ENCODE measurements at places on chromosomes 13 and 19. TPM values are rescaled to one million over a fixed set of nuclear protein-coding genes. Genes with fewer than 3 reads are reported as not detected.

LIM2 gene
- total RNA-seq, result not detected

CDC37 gene
- 148 TPM for total RNA-seq

GJB2 gene
- total RNA-seq, result 2.4 TPM

FFAR3 gene
- not detected for total RNA-seq

PSG2 gene
- not detected for total RNA-seq

CD37 gene
- not detected for total RNA-seq

ZNF69 gene
- total RNA-seq, result 36.0 TPM

ZNF284 gene
- 5.9 TPM for total RNA-seq

ZNF850 gene
- total RNA-seq, result 16.7 TPM
